Lung (tissue), 17 donors: ENCODE measurements at places on chromosomes 3 and 15. TPM values are rescaled to one million over a fixed set of nuclear protein-coding genes. Genes with fewer than 3 reads are reported as not detected.
A peak's percentile ranks its signal among the peaks of the same experiment; 100 is the strongest.

DNA sequence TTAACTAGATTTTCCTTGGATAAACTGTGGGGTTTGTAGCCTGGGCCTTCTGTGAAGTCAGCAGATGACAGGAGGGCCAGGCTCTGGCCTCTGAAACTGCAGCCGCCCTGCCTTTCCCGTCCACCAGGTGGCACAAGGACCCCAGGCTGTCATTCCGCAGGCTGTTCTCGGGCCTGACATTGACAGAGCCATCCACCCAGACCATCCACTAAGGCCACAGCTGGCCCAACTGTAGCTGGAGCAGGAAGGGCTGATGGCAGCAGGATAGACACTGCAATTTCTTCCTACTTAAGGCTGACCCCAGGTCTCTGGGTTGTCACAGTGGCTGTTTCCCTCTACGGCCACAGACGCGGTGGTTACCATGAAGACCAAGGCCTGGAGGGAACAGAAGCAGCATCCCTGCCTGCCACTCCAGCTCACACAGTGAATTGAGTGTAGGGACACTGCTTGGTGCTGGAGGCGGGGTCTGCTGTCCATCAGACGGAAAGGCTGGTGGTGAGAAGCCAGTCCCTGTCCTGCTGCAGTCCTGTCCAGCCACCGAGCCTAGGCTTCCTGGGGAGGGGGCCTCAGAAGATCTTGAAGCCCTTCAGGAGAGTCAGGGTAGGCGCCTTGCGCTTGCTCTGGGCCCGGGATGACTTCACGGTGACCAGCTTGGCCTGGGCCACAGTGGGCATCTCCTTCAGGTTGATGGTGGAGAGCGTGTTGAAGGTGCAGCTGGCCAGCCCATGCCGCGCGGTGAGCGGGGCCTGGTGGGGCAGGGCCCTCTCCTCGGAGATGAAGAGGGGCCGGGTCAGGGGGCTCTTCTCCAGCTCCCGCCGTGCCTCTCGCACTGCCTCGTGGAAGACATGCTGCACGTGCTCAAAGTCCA, 9.4 kb downstream of the SLC51B start:
- DNase-seq = peak; percentile 88

- no peak for DNase-seq
Observed at GRCh38 chr3:137217733-137218132, 259.9 kb downstream of the IL20RB start.

DNA sequence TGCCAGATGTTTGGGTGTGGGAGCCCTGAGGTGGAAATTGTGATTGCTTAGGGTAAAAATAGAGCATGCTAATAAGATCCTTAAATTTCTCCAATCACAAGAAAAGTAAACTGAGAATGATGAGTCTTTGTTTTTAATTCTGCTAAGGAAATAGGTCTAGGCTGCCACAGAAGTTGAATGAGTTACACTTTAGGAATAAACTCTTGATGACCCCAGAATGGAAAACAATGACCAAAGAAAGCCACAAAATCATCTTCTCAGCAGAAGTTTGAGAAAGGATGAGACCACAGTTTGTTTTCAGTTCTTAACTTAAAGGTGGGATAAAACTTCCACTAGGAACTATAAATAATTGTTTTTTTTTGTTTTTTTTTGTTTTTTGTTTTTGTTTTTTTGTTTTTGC, 164.6 kb upstream of the BCL6 start:
- no peak for DNase-seq

DNA sequence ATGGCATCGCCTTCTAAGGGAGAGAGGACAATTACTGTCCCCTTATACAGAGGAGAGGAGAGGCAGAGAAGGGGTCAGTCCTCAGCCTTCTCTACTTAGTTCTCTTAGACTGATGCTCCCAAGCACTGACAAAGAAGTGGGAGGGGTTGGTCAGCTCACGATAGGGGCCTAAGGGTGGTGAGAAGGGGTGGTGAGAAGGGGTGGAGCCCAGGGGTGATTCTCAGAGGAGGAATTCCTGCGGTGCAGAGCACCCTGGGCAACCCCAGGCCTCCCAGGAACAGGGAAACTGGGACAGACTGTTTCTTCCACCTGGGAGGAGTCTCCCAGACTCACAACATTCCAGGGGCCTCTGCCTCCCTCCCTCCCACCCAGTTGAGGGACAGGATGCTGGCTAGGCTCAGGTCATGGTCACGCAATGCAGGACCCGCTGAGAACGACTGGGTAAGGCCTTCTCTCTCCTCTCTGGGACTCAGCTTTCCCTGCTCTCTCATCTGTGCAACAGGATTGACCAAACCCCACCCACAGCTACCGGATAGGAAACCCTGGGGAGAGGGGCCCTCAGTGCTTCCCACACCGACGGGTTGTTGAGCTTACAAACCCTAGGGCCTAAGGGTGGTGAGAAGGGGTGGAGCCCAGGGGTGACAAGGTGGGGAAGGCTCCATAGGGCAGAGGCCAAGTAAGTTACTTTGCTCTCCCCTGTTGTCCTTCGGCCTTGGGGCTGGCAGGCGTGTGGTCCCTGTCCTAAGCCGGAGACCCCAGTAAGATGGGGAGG, 1.5 kb downstream of the TPRA1 start:
- DNase-seq = no peak

DNA sequence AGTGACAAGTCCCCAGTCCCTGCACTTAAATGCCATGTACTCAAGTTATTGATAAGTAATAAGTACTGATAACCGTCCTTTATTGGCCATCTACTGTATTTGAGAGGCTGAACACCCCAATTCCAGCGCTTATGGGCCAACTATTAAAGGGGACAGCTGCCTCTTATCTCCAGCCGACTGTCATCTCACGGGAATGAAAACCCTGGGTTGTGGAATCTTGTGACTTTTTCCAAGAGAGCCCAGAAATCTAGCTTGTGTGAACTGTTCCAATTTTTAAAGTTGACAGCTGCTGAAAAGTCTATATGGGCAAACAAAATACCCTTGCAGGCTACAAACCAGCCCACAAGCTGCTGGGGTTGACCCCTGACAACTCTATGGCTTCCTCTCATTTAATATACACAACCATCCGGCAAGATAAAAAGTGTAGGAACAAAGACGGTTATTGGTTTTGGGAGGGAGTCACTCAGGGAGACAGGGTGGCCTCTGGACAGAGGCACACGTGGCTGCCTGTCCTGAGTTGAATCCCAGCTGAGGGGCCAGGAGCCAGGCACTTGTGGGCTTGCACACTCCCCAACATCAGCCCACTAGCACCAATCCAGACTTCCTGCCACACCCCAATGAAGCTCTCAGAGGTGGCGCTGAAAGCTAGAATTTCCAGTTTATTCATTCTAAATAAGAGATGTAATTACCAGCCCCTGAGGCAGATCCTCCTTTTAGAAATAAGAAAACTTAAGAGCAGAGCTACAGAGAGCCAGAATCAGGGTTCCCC, 16.2 kb downstream of the SPSB4 start:
- peak; percentile 87 for DNase-seq

- DNase-seq = no peak
Observed at GRCh38 chr3:67534594-67534993, 119.8 kb downstream of the SUCLG2 start.

DNA sequence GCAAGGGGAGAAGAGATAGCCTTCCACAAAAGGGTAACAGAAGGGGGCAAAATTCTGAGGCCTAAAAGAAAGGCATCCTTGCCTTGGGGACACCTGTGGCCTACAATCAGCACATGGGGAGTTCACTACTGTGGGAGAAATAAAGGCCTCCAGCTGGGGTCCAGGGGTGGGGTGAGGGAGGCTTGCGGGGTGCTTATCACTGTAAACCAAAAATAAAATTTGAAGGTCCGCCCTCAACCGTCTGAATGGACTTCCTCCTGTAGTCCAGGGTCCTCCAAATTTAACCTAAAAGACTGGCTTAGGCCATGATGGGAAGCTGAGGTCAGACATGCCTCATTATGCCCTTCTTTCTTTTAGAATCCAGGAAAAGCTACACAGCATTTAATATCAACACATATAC, 2.1 kb upstream of the POLR2M start:
- DNase-seq = no peak

- peak; percentile 83 for DNase-seq
Observed at GRCh38 chr3:152474585-152474984, 205.9 kb downstream of the MBNL1 start.

DNA sequence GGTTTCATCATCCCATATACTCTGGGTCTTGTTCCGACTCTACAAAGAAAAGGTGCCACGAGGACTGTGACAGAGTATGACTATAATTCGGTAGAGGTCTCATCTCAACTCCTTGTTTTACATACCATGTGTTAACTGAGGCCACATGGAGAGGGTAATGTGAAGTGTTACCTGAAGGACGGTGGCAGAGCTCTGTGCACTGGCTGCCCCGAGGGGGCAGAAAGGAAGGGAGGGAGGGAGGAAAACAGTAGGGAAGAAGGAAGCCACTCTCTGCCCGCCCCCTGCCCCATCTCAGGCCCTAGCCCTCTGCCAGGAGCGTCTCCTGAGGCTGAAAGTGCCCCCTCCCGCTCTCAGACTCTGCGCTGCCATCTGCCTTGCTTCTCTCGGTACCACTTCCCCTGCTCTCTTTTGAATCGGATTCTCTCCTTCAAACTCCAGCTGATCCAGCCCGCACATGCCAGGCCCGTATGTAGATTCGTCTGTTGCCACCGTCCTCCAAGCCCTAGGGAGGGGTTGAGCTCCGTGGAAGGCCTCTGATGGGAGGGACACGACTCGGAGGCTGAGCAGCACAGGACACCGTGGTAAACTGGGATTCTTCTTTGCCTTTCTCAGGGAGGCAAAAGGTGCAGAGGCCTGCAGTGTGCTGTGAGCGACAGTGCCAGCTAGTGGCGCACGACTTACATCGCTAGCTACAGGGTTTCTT, 70.5 kb upstream of the ATP10A start:
- DNase-seq = peak; percentile 72

- DNase-seq = no peak
Observed at GRCh38 chr15:51579012-51579411, 43.6 kb downstream of the DMXL2 start.

DNA sequence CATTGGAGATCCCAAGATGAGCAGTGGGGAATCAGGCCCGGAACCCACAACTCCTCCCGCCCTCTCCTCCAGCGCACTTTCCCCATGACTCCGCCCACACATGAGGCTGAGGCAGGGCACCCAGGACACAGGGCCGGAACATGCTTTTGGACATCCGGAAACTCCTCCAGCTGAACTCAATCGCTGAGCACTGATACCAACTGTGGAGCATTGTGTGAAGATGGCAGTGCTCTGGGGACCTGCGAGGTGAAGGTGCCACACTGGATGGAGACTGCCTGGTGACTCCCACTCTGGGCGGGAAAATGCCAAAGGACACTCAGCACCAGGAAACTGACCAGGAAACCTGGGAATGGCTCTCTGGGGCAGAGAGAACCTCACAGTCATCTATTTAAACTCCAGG, 189.1 kb downstream of the FAM43A start:
- no peak for DNase-seq

- DNase-seq = no peak
Observed at GRCh38 chr3:55963601-55964000, 476.5 kb upstream of the WNT5A start.

DNA sequence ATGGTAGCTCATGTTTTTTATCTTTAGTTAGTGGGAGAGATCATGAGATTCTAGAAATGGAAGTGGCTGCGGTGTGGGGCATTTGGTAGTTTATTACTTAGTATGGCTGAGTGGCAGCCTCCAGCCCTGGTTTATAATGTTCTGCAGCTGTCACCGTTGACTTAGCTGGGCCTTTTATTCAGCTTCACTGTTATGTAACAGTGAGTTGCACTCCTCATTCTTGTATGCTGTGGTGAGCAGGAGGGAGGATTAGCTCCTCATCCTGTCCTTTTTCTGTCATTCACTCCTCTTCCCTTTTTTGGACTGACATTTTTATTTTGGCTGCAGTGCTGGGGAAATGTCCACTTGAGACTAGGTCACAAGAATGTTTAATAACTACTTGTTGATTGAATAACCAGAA, 29.5 kb downstream of the RAD54L2 start:
- DNase-seq = no peak

GRCh38 chr15:85865070-85865684, 70.5 kb upstream of the KLHL25 start:
- DNase-seq = peak; percentile 80

DNA sequence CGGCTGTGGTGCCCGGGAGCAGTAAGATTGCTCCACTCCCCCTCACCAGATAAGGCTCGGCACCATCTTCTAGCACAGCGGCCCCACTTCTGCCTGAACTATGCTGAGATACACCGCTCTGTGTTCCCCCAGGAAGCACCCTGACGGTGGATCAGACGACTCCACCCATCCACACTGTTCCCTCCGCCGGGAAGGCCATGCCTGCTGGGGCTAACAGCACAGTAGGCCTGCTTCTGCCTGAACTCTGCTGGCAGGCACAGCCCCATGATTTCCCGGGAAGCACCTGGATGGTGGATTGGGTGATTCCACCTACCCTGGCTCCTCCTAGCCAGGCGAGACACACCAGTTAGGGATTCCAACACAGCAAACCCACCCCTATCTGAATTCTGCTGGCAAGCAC, 36.3 kb upstream of the PPM1L start:
- DNase-seq = no peak

- DNase-seq = no peak
Observed at GRCh38 chr3:87209111-87209510, 18.0 kb upstream of the CHMP2B start.

- DNase-seq = no peak
Observed at GRCh38 chr15:63369781-63370180, 11.9 kb downstream of the CA12 start.

DNA sequence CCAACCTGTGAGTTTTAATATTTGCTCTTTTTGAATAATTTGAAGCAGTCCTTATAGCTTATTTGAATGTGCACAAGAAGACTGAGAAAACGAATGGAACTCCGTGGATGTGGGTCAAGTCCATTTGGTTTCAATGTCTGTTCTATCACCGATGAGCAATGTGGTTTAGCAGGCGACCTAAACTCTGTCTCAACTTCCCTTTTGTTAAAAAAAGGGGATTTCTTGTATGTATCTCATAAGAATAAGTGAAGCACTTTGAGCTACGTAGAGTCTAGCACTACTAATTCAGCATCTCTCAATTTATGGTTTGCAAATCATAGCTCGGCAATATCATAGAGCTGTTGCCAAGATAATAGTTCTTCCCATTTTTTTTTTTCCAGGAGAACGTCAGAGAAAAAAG, 4.6 kb upstream of the SKIL start:
- DNase-seq = no peak

- DNase-seq = peak; percentile 81
Observed at GRCh38 chr3:53044711-53045517, 959 bp downstream of the SFMBT1 start.

GRCh38 chr15:85419161-85419560, 38.8 kb downstream of the AKAP13 start:
- no peak for DNase-seq

- no peak for DNase-seq
Observed at GRCh38 chr3:132231633-132232032, 85.6 kb upstream of the ACP3 start.

Gene DCBLD2
- 28.0 TPM for total RNA-seq

Gene QARS1
- 223 TPM for total RNA-seq

Gene MYH15
- 0.18 TPM for total RNA-seq

Gene CLDN16
- 0.26 TPM for total RNA-seq

Gene GPR62
- total RNA-seq = 0.15 TPM

Gene SLC27A2
- total RNA-seq = 5.9 TPM

Gene SLC25A20
- 19.3 TPM for total RNA-seq

Gene COX5A
- total RNA-seq = 70.7 TPM

Gene CPOX
- 14.0 TPM for total RNA-seq

Gene SYNM
- 13.8 TPM for total RNA-seq
